ENCODE measurements at places on chromosomes 5 and 9.
A peak's percentile ranks its signal among the peaks of the same experiment; 100 is the strongest.

DNA sequence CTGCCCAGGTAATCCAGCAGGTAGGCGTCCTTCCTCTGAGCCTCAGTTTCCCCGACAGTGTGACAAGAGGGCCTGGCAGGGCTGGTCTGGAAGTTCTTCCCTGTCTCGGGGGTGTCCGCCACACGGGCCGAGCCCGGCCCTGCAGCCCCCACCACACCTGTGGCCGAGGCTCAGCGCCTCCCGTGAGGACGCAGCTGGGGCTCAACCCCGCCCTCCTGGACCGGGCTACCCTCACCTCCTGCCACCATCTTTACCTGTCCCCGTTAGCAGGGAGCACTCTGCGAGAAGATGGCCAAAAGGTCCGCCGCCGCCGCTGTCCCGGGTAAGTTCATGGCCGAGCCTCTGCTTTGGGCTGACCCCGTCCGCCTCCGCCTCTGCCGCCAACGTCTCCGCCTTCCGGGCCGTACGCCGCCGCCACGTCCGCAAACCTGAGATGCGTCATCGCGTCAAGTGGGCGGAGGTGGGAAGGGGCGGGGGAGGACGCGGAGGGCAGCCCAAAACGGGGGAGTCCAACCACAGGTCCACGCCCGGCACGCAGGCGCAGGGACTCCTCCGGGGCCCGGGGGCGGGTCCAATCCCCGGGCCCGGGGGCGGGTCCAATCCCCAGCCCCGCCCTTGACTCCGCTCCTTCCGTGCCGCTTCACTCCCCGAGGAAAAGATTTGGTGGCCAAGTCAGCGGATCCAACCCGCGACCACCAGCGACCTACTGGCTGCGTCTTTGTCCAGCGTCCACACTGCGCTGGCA, at the start of gene LYSMD3:
TSS of gene LYSMD3 (minus strand) at position 391 of the 745 bp plus-strand sequence. CDS start 4,295 bp downstream, outside the sequence.
- peak; percentile 96 for DNase-seq
- H3K4me3 ChIP-seq, result peak within 1 kb of the TSS; percentile 93
- H3K27ac ChIP-seq, result peak within 1 kb of the TSS; percentile 98
- no peaks in the 10 kb centered on the region for H3K27me3 ChIP-seq
- no peaks in the 10 kb centered on the region for H3K36me3 ChIP-seq

- H3K4me1 ChIP-seq, result no peaks in the 10 kb centered on the region
- peaks cover 3% of the 10 kb centered on the region for H3K27me3 ChIP-seq
- no peak overlapping the region for H3K27ac ChIP-seq
- H3K36me3 ChIP-seq, result no peaks in the 10 kb centered on the region
- no peak overlapping the region for H3K4me3 ChIP-seq
Measured at GRCh38 chr5:14151416-14151815, 8.3 kb downstream of the TRIO start.

DNA sequence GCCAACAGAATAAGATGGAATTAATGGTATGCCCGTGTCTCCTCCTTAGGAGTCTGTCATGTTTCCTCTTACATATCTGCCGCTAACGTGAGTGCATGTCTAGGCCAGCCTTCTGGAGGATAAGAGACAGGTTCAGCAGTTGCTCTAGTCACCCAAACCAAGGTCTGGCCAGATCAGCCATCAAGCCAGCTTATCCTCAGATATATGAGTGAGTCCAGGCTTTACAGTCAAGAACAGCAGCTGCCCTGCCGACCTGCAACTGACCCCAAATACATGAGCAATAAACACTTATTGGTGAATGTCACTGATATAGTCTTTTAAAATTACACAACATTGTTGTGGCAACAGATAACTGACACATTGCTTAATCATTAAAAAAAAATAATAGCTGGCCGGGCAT, 123.5 kb downstream of the TSSK1B start:
- no peaks in the 10 kb centered on the region for H3K36me3 ChIP-seq
- H3K27me3 ChIP-seq, result no peaks in the 10 kb centered on the region
- no peaks in the 10 kb centered on the region for H3K4me1 ChIP-seq
- no peak overlapping the region for H3K4me3 ChIP-seq
- DNase-seq, result no peak
- H3K27ac ChIP-seq, result no peak overlapping the region

GRCh38 chr9:4155221-4156026, 144.4 kb downstream of the GLIS3 start:
- no peak overlapping the region for H3K27ac ChIP-seq
- no peaks in the 10 kb centered on the region for H3K27me3 ChIP-seq
- no peaks in the 10 kb centered on the region for H3K36me3 ChIP-seq
- no peak for DNase-seq
- no peaks in the 10 kb centered on the region for H3K4me1 ChIP-seq

- H3K4me1 ChIP-seq, result no peaks in the 10 kb centered on the region
- no peak for DNase-seq
- no peak overlapping the region for H3K4me3 ChIP-seq
- no peaks in the 10 kb centered on the region for H3K36me3 ChIP-seq
- H3K27me3 ChIP-seq, result no peaks in the 10 kb centered on the region
Measured at GRCh38 chr5:113223831-113224604, 210.8 kb downstream of the TSSK1B start.

GRCh38 chr5:24325306-24325832, 319.4 kb downstream of the CDH10 start:
- H3K27ac ChIP-seq, result no peak overlapping the region
- H3K4me3 ChIP-seq, result no peak overlapping the region
- no peaks in the 10 kb centered on the region for H3K27me3 ChIP-seq
- H3K4me1 ChIP-seq, result no peaks in the 10 kb centered on the region
- H3K36me3 ChIP-seq, result no peaks in the 10 kb centered on the region
- no peak for DNase-seq

DNA sequence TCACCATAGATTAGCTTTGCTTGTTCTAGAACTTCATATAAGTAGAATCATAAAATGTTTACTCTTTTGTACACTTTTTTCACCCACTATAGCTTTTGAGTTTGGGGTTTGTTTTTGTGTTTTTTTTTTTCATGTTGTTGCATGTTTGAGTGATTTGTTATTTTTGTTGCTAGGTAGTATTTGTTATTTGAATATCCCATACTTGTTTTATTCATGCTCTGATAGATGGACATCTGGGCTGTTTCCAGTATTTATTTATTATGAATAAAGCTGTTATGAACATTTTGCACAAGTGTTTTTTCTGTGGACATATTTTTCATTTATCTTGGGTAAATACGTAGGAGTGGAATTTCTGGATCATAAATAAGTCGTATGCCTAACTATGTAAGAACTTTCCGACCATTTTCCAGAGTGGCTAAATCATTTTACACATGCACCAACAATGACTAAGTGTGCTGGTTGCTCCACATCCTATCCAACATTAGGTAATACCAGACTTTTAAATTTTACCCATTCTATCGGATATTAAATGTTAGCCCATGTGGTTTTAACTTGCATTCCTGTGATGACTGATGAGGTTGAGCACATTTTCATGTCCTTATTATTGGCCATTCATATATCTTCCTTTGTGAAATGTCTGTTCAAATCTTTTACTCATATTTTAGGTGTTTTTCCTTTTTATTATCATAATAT, 69.1 kb upstream of the NR4A3 start:
- H3K27me3 ChIP-seq, result no peaks in the 10 kb centered on the region
- H3K27ac ChIP-seq, result no peak overlapping the region
- no peak overlapping the region for H3K4me3 ChIP-seq
- no peaks in the 10 kb centered on the region for H3K36me3 ChIP-seq
- H3K4me1 ChIP-seq, result no peaks in the 10 kb centered on the region

- H3K27me3 ChIP-seq, result no peaks in the 10 kb centered on the region
- H3K4me1 ChIP-seq, result no peaks in the 10 kb centered on the region
- no peak overlapping the region for H3K27ac ChIP-seq
- H3K36me3 ChIP-seq, result no peaks in the 10 kb centered on the region
Measured at GRCh38 chr9:15403155-15403554, 19.5 kb upstream of the SNAPC3 start.

DNA sequence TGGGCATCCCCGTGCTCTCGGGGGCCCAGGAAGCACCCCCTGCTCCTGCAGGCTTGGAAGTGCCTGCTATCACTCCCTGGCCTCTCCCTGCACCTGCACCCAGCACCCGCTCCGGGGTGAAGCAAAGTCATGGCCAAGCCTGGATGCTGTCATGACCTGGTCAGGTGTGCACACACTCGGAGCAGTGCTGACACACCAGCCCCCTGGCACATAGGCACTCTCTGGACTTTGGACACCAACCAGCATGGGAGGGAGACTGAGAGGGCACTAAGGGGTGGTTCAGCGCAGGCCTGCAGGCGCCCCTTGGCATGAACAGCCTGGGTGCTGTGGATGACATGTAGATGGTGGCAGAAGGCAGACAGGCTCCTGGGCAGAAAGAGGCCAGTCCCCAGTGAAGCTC, 158.6 kb downstream of the GHR start:
- H3K36me3 ChIP-seq, result no peaks in the 10 kb centered on the region
- no peaks in the 10 kb centered on the region for H3K27me3 ChIP-seq
- no peak overlapping the region for H3K4me3 ChIP-seq

GRCh38 chr5:16978296-16978695, 42.2 kb upstream of the MYO10 start:
- H3K4me3 ChIP-seq, result no peak overlapping the region
- H3K36me3 ChIP-seq, result no peaks in the 10 kb centered on the region
- no peaks in the 10 kb centered on the region for H3K27me3 ChIP-seq
- no peaks in the 10 kb centered on the region for H3K4me1 ChIP-seq
- DNase-seq, result no peak

DNA sequence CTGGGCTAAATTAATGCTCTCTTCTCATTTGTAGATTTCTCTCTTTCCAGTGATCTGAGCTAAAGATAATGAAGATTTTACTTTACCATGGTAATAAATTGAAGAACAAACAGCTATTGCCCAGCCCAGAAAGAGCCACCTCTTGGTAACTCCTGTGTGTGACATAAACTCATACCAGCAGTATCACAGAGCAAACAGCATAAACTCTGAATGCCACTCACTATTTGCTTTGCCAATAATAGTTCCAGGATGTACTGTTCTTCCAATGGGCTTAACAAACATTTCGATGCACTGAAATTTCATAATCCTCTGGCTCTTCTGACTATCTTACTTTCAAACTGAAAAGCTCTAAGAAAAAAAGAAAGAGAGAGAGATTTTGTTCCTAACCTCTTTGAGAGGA, 69.8 kb upstream of the RASEF start:
- no peaks in the 10 kb centered on the region for H3K36me3 ChIP-seq
- H3K27ac ChIP-seq, result no peak overlapping the region
- H3K4me1 ChIP-seq, result no peaks in the 10 kb centered on the region
- H3K27me3 ChIP-seq, result no peaks in the 10 kb centered on the region
- H3K4me3 ChIP-seq, result no peak overlapping the region

DNA sequence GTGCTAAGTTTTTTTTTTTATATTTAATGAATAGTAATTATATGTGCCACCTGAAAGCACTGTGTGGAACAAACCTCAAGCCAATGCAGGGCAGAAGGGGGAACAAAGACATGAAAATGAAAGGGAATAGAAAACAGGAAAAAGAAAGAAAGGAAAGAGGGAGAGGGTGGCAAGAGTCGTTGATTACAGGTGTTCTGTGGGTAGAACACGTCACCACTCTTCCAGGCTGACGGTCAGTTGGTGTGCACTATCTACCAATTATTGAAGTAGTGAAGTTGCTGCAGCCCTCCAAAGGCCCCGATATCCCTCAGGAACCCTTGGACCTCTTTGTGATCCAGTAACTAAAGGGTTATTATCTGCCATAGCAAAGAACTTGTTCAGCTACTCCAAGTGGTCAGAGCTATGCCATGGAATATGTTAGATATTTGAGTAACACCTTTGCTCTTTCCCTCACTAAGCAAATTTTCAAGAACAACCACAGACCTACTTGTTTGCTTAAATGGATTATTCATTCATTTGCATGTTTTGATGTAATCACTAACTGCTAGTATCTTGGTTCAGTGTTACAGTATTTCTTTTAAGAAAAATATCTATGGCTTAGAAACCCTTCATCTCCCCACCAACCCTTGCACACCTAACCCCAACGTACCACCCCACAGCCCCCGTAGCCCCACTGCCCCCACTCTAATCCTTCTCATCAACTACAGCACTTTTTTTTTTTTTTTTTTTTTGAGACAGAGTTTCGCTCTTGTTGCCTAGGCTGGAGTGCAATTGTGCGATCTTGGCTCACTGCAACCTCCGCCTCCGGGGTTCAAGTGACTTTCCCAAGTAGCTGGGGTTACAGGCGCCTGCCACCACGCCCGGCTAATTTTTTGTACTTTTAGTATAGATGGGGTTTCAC, 31.3 kb downstream of the FYB1 start:
- H3K27me3 ChIP-seq, result no peaks in the 10 kb centered on the region
- no peak overlapping the region for H3K4me3 ChIP-seq
- peak overlapping the region; percentile 59 for H3K27ac ChIP-seq
- DNase-seq, result no peak

- H3K4me1 ChIP-seq, result peaks cover 68% of the 10 kb centered on the region
- peak overlapping the region; percentile 19 for H3K27ac ChIP-seq
- peaks cover 5% of the 10 kb centered on the region for H3K36me3 ChIP-seq
- H3K4me3 ChIP-seq, result no peak overlapping the region
Measured at GRCh38 chr9:128558431-128559310, 6.3 kb downstream of the SPTAN1 start.

DNA sequence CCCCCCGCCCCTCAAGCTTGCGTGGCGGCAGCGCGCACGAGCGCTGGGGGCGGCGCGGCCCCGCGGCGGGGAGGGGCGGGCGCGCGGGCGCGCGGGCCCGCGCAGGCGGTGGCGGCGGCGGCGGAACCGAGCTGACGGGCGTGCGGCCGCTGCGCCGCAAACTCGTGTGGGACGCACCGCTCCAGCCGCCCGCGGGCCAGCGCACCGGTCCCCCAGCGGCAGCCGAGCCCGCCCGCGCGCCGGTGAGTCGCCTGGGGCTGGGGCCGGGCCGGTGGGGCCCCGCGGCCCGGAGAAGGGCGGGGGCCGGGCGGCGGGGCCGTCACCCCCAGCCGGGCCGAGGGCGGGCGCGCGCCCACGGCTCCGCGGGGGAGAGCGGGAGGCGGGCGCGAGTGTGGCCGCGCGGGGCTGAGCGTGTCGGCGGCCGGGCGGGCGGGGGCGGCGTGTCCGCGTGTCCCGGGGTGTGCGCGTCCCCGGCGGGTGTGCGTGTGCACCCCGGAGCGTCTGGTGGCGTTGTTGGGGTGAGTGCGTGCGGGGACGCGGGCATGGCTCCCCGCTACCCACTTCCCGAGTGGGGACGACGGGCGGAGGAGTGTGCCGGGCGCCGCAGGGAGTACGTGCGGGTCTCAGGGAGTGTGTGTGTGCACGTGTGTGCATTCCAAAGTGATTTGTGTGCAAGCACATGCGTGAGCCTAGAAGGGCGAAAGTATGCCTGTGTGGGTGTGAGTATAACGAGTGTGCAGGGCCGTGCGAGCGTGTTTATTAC, at the start of gene NEK6:
TSS of gene NEK6 (plus strand) at position 106 of the 763 bp plus-strand sequence. CDS start 44,016 bp downstream, outside the sequence.
- peaks cover 1% of the 10 kb centered on the region for H3K36me3 ChIP-seq
- H3K27ac ChIP-seq, result peak within 1 kb of the TSS; percentile 15
- DNase-seq, result peak; percentile 47
- peak within 1 kb of the TSS; percentile 65 for H3K4me3 ChIP-seq
- H3K4me1 ChIP-seq, result peaks cover 32% of the 10 kb centered on the region
- H3K27me3 ChIP-seq, result no peaks in the 10 kb centered on the region

DNA sequence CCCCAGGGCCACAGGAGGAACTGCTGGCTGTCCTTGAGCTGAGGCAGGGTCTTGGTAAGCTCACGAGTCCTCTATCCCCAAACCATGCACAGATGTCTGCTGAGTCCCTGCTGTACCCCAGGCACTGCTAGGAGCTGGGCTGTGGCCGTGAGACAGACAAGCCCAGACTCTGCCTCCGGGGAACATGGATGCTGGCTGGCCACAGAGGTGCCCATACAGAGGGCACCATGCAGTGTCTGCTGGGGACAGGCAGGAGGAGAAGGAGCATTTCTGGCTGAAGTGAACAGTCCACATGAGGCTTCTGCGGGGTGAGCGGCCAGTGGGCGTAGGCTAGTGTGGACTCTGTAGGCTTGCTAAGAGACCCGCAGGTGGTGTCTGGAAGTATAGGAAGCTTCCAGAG, 4.8 kb upstream of the SEC16A start:
- no peak overlapping the region for H3K4me3 ChIP-seq
- no peak overlapping the region for H3K27ac ChIP-seq
- DNase-seq, result no peak
- no peaks in the 10 kb centered on the region for H3K27me3 ChIP-seq
- no peaks in the 10 kb centered on the region for H3K36me3 ChIP-seq
- H3K4me1 ChIP-seq, result peaks cover 15% of the 10 kb centered on the region

Measured in CD4-positive, alpha-beta memory T cell (primary cell).